ENCODE measurements at places on chromosomes 3 and 15.

GRCh38 chr3:146161663-146162002 is 649 bp upstream of the PLOD2 start:
- no peak for DNase-seq

DNA sequence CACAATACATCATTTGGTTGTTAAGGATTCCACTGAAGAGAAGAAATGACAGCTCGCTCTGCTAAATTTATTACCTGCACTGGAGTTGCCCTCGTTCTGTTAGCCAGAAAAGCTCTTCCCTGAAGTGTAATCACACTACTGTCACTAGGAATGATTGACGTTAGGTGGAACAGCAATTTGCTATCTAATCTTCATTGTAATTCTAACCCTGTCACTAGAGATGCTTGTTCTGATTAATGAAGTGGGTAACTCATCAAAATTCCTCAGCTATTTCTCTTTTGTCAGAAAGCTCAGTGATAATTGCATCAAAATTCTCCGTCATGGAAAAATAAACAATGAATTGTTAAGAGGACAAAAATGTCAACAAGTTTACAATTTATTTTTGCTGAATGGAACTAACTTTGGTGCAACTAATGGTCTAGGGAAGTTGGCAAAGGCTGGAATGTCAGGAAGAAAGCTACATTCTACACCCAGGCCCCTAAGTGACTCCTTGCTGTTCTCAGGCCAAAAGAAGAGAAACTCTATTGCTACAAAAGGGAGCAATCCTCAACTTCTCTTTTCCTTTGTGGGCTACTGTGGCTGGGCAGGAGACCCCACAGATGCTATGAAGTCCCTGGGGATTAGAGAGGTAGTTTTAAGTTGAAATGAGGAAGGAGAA is 34.1 kb downstream of the CCDC191 start:
- DNase-seq: no peak

GRCh38 chr3:194792368-194792767 is 106.7 kb downstream of the FAM43A start:
- no peak for DNase-seq

GRCh38 chr15:39265261-39265660 is 315.6 kb upstream of the THBS1 start:
- DNase-seq: no peak

- DNase-seq: no peak
Observed at GRCh38 chr15:64029633-64030032, 16.7 kb downstream of the DAPK2 start.

DNA sequence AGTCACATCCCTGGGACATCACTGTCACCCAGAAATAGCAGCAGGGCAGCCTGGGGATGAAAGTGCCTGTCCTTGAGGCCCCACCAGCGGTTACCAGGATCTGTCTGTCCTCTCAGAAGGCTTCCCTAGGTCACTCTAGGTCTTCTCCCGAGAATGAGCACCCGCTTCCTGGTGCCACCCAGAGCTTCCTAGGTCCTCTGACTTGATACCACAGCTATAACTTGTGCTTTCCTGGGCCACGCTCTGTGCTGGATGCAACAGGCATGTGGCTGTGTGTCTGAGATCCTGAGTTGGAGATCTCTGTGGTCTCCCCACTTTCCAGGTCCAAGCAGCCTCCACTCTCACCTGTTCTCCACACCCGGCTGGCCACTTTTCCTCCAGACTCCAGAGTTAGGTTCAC is 25.8 kb downstream of the ARNT2 start:
- no peak for DNase-seq
